ENCODE measurements at places on chromosomes 11 and 22. TPM values are rescaled to one million over a fixed set of nuclear protein-coding genes. Genes with fewer than 3 reads are reported as not detected.

DDX25 gene
- total RNA-seq: 0.14 TPM

RRP8 gene
- total RNA-seq: 37.8 TPM

PLAAT5 gene
- 0.18 TPM for total RNA-seq

- no peaks in the 10 kb centered on the region for H3K36me3 ChIP-seq
- H3K4me1 ChIP-seq: no peaks in the 10 kb centered on the region
- no peak overlapping the region for H3K4me3 ChIP-seq
- no peak for DNase-seq
- H3K27me3 ChIP-seq: peaks cover 6% of the 10 kb centered on the region
Observed at GRCh38 chr11:134876226-134876625, 464.2 kb upstream of the B3GAT1 start.

DNA sequence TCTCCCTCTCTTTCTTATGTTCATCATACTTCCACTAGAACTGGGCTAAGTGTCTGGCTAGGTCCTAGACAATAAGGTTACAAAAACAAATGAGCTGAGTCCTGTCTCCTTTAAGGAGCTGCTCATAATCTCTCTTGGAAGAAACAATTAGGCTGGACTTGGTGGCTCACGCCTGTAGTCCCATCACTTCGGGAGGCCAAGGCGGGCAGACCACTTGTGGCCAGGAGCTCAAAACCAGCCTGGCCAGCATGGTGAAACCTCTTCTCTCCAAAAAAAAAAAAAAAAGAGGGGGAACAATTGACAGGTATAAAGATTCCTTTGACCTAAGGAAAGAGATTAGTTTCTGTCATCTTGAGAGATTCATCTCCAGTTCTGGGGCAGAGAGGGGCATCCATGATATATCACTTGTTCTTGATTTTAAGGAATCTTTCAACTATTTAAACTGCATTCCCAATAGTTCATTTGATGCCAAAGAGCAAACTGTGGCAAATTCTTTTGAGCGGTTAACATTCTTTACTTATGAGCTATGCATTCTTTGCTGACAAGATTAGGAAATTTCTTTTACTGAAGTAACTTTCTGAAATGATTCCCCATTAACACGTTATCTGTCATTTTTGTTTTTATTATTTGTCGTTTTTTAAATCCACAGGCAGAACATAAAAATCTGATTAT, 125.5 kb downstream of the C11orf87 start:
- no peaks in the 10 kb centered on the region for H3K36me3 ChIP-seq
- no peak overlapping the region for H3K27ac ChIP-seq
- DNase-seq: no peak

- no peak overlapping the region for H3K4me3 ChIP-seq
- H3K27me3 ChIP-seq: peaks cover 5% of the 10 kb centered on the region
- H3K36me3 ChIP-seq: no peaks in the 10 kb centered on the region
- no peak overlapping the region for H3K27ac ChIP-seq
Observed at GRCh38 chr22:39999144-39999757, 4.5 kb downstream of the FAM83F start.

DNA sequence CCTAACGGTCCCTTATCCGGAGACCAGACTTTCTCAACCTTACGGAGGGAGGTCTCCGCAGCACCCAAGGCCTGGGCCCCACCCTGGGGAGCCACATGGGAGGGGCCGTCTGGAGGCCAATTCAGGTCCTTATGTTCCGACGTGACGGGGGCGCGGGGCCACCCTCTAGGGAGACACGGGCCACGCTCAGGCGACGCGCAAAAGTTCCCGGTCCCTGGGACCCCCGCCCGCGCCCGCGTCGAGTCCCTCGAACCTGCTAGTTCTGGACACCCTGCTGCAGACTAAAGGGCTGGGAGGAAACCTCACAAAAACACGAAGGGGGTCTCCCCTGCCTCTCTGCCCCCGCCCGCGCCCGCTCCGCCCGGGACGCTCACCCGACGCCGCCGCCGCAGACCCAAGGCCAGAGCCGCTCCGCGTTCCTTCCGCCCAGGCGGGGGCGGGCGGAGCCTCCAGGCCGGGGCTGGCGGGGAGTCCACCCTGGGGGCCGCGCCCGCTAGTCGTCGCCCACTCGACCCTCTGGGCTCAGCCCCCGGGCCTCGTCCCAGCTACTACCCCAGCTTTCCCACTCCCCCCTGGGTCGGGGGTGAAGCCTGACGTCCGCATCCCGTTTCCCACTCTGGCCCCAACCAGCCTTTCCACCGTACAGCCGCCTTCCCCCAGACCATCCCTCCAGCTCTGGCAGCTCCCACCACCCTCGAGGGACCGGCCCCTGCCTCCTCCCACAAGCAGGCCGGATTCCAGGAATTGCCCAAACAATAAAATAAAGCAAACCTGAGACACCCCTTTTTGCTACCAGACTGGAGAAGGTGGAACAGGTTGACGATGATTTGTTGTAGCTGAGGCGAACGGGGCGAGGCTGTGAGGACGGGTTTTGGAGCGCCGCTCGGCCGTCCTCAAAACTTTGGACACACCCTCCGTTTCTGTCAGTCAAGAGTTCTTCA, 2.7 kb downstream of the RNH1 start:
- peak; percentile 33 for DNase-seq
- H3K27me3 ChIP-seq: no peaks in the 10 kb centered on the region
- H3K4me1 ChIP-seq: peaks cover 22% of the 10 kb centered on the region
- H3K36me3 ChIP-seq: peaks cover 19% of the 10 kb centered on the region
- peak overlapping the region; percentile 60 for H3K27ac ChIP-seq

POU2AF1 gene
- 3.5 TPM for total RNA-seq

DNA sequence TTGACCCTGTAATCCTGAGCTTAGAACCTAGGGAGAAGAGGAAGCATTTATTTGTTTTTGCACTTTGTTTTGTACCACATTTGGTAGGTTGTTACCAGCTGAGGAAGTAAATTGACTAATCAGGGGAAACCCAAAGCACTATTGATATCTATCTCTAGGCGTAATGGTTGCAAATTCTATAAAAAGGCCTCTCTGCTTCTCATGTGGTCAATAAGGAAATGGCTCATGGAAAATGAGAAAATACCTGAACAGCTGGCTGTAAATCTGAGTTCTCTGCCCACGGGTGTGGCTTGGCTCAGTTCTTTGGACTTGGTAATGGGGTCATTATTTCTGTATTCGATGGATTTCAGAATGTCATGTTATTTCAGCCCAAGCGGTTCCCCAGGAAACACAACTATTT, 42.4 kb downstream of the BARX2 start:
- no peak for DNase-seq
- no peaks in the 10 kb centered on the region for H3K27me3 ChIP-seq
- H3K4me3 ChIP-seq: no peak overlapping the region
- H3K27ac ChIP-seq: no peak overlapping the region
- H3K4me1 ChIP-seq: peaks cover 4% of the 10 kb centered on the region

- no peak overlapping the region for H3K27ac ChIP-seq
- no peak overlapping the region for H3K4me3 ChIP-seq
- peaks cover 9% of the 10 kb centered on the region for H3K4me1 ChIP-seq
- no peak for DNase-seq
- H3K27me3 ChIP-seq: peaks cover 28% of the 10 kb centered on the region
Observed at GRCh38 chr11:43933608-43934551, 8.6 kb upstream of the C11orf96 start.

DNA sequence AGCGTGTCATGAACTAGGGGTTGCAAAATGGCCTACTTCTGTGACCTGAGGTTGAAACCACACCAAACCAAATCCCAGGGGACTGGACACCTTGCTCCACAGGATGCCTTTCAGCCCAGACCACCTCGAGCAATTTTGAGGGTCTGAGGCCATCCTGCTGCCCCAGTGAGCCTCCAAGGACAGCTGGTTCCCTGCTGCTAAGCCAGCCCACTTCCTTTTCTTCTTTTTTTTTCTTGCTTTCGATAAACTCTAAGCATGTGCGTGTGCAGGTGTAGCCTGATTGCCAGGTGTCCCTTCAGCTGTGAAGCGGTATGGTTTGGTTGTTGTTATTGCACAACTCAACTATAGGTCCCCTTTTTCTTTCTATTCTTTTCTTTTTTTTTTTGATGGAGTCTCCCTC, 2.7 kb downstream of the CRYBB1 start:
- no peak overlapping the region for H3K27ac ChIP-seq
- peaks cover 15% of the 10 kb centered on the region for H3K4me1 ChIP-seq
- H3K27me3 ChIP-seq: no peaks in the 10 kb centered on the region
- H3K4me3 ChIP-seq: no peak overlapping the region
- DNase-seq: no peak
- H3K36me3 ChIP-seq: no peaks in the 10 kb centered on the region

DNA sequence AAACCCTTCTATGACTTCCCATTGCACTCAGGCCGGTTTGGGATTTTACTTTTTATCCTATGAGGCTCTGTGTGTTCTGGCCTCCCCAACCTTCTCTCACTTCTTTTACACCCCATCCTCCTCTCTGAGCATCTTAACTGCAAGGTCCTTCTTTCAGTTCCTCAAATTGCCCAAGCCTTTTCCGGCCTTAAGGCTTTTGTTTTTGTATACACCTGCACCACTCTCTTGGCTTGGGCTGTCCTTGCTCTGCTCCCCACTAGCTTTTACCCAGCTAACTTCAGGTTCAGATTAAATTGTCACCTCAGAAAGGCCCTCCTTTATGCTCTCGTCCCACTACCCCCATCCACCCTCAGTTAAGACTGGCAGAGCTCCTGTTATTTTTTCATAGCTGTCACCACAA, 55.5 kb downstream of the FAM83F start:
- peak overlapping the region; percentile 78 for H3K27ac ChIP-seq
- H3K36me3 ChIP-seq: no peaks in the 10 kb centered on the region
- H3K27me3 ChIP-seq: no peaks in the 10 kb centered on the region
- peak overlapping the region; percentile 5 for H3K4me3 ChIP-seq

DNA sequence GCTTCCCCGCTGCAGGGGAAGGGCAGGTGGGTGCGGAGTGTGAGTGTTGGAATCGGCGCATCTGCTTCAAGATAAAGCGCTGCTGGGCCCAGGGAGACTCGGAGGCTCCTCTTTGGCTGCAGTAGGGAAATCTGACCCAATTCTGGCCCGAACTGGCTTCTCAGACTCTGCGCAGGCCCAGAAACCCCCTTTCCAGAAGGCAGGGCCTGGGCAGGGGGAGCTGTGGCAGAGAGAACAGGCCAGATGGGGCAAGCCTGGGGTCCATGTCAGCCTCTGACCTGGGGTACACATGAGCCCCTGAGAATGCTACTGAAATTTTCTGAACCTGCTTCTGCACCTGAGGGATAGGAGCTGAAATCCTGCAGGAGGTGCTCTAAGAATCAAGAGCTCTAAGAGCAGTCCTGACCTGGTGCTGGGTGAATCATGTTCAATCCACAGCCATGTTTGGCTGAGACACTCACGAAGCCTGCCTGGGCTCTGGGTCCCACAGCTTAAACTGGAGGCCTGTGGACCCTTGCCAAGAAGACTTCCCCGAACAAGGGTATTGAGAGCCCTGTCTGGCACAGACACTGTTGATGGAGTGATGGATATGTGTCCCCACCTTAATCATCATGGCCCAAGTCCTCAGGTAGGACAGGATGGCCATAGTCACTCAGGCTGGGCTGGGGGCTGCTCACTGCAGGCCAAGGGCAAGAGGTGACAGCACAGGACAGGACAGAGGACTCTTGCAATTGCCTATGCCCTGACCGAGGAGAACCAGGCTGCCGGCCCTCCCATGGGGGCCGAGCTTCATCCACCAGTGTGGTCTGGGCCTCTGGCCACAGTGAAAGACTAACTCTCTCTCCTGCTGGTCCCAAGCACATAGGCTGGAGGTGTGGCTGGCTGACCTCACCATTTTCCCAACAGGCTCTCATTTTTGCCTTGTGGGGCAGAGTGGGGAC, 6.9 kb downstream of the RAB3IL1 start:
- DNase-seq: no peak
- H3K27ac ChIP-seq: no peak overlapping the region
- peaks cover 18% of the 10 kb centered on the region for H3K27me3 ChIP-seq

DNA sequence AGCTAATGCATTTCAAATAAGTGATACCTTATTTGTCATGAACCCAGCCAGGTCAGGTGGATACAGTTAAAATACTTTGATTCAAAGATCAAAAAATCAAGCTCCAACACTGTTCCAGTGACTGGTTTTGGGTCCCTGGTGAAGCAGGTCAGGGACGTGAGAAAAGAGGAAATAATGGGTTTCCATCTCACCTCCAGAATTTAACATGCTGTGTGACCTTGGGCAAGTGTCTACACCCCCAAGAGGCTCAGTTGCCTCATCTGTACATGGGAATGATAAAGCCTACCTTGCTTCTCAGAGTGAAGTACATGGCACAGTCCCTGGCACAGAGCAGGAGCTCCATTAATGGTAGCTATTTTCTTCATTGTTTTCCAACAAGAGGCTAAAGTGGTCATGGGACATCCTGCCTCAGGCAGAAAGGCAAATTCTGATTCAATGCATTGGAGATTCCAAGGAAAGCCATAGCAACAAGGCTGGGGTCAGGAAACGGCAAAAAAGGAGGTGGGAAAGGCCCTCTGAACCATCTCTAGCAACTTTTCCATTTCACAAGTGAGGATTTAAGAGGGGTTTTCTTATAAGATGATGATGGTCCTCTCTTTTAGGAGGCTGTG, 108.5 kb downstream of the CSNK2A3 start:
- peaks cover 4% of the 10 kb centered on the region for H3K27me3 ChIP-seq
- no peak for DNase-seq
- no peak overlapping the region for H3K27ac ChIP-seq
- H3K36me3 ChIP-seq: peaks cover 1% of the 10 kb centered on the region
- peaks cover 11% of the 10 kb centered on the region for H3K4me1 ChIP-seq

- DNase-seq: no peak
- peaks cover 4% of the 10 kb centered on the region for H3K27me3 ChIP-seq
- H3K27ac ChIP-seq: no peak overlapping the region
- peaks cover 9% of the 10 kb centered on the region for H3K4me1 ChIP-seq
Observed at GRCh38 chr22:23033116-23033905, 37.0 kb upstream of the GNAZ start.

DNA sequence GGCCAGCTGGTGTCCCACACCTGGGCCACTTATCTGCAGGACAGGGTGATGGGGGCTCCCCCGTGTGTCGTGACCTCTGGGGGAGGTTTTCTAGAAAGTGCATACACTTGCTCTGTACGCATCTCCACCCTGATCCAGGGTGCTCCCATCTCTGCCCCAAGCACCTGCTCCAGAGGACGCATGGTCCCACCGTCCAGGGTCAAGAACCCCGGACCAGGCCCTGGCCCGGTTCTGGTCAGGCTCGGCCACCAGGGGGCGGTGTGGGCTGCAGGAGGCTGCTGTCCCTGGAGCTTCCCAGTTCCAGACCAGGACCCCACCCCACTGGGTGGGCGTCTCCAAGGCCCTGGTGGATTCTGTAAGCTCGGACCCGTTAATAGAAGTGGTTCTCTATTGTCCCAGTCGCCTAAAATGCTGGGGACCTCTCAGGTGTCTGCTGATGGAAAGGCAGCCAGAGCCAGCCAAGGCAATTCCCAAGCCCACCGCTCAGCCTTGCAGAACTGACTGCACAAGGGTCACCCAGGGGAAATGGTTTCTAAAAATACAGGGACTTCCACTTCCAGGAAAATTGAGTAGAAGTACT, 34.7 kb upstream of the SEPTIN5 start:
- H3K27me3 ChIP-seq: peaks cover 30% of the 10 kb centered on the region
- no peaks in the 10 kb centered on the region for H3K4me1 ChIP-seq
- no peak overlapping the region for H3K4me3 ChIP-seq
- H3K36me3 ChIP-seq: no peaks in the 10 kb centered on the region
- no peak overlapping the region for H3K27ac ChIP-seq
- peak; percentile 27 for DNase-seq

GRCh38 chr11:86672007-86672621, at the start of gene ME3:
Gene ME3 (minus strand): TSS chr11:86672616.
- peaks cover 9% of the 10 kb centered on the region for H3K4me1 ChIP-seq
- H3K27me3 ChIP-seq: peaks cover 59% of the 10 kb centered on the region
- peaks cover 2% of the 10 kb centered on the region for H3K36me3 ChIP-seq
- peak; percentile 60 for DNase-seq

MGAT3 gene
- 1.2 TPM for total RNA-seq
